ENCODE measurements at places on chromosomes 12 and 14. TPM values are rescaled to one million over a fixed set of nuclear protein-coding genes. Genes with fewer than 3 reads are reported as not detected.

The KRT72 gene
- not detected for total RNA-seq

The MYH6 gene
- not detected for total RNA-seq

The KLRC4 gene
- not detected for total RNA-seq

The SETD1B gene
- 5.0 TPM for total RNA-seq

The PTPRB gene
- under 0.01 TPM for total RNA-seq

The RASSF8 gene
- 12.9 TPM for total RNA-seq

The KCNMB4 gene
- total RNA-seq = 0.45 TPM

The KRT74 gene
- not detected for total RNA-seq

The KRT85 gene
- total RNA-seq = not detected

The SIRT4 gene
- 0.59 TPM for total RNA-seq

The GZMB gene
- not detected for total RNA-seq

The BORCS5 gene
- total RNA-seq = 22.4 TPM

The RERGL gene
- total RNA-seq = not detected

The CREBL2 gene
- total RNA-seq = 15.0 TPM

The ARHGAP9 gene
- total RNA-seq = not detected

The NAA30 gene
- total RNA-seq = 9.8 TPM

The ADCY4 gene
- 0.17 TPM for total RNA-seq

The OTOGL gene
- 0.17 TPM for total RNA-seq

The SERPINA5 gene
- under 0.01 TPM for total RNA-seq

The GUCY2C gene
- total RNA-seq = not detected

The CYP27B1 gene
- 0.15 TPM for total RNA-seq

The GLT8D2 gene
- total RNA-seq = 25.9 TPM

The PRH2 gene
- total RNA-seq = 0.30 TPM

The KRT8 gene
- total RNA-seq = 27.1 TPM

The AQP2 gene
- not detected for total RNA-seq

The MSI1 gene
- total RNA-seq = 0.17 TPM

The HEATR5A gene
- 12.2 TPM for total RNA-seq

The PTPRO gene
- 0.15 TPM for total RNA-seq

The STXBP6 gene
- total RNA-seq = 15.8 TPM

Measured in bronchus fibroblast of lung (primary cell).